ENCODE measurements at places on chromosomes 11 and 22.

DNA sequence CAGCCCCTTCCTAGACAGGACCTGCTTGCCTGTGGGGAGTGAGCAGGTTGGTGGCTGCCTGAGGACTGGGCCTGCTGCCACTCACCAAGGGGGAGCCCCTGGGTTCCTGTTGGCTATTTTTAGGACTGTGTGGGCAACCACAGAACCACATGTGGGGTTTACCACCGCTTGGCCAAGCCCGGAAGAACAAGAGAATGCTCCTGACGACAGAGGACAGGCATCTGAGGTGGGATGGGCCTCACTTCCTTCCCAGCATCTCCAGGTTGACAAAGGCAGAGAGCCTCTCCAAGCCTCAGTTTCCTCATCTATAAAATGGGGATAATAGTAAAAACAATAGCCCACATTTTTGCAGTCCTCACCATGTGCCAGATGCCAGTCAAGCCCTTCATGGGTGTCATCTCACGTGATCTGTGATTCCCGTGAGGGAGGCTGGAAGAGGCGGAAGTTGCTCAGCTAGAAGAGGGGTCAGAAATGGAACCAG, 43.6 kb downstream of the LRRC32 start:
- DNase-seq: peak; percentile 22

DNA sequence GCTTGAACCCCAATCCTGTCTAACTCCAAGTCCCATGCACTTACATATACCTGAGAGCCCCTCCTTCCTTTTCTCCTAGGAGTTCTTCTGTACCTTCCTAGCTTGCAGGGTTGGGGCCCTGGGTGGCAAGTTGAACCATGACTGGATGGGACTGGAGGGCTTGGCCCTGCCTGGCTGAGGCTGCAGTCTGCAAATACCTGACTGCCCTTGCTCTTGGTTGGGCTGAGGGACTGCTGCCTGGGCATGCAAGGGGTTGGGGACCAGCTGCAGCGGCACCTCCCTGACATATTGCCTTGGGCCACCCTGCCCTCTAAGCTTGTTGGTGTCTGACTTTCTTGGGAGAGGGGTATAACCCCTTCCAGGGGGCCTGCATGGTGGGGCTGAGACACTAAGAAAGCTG, 9.8 kb upstream of the SLC39A13 start:
- DNase-seq: no peak

DNA sequence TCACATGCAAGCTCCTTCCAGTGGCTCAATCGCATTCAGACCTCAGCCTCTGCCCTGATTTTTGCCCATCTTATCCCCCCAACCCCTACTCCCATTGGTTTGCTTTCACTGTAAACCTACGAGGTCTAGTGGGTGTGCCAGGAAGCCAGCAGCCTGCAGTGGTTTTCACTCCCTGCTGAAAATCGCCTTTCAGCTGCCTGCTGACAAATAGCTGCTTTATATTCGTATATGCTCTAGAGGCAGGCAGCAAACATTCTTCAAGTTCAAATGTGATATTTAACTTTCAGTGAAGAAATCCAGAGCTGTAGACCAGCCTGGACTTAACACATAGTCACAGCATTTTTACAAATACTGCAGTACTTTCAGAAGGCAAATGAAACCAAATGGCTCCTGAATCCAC, 92.8 kb upstream of the APOA1 start:
- DNase-seq: peak; percentile 4

DNA sequence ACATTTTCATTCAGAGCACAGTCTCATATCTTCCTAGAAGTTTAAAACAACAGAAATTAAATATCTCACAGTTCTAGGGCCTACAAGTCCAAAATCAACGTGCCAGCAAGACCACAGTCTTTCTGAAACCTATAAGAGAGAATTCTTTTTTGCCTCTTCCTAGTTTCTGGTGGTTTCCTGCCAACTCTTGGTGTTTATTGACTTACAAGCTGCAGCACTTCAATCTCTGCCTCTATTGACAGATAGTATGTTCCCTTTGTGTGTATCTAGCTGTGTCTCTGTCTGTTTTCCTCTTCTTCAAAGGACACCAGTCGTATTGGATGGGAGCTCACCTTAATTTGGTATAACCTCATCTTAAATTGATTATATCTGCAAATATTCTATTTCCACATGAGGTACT, 347.5 kb downstream of the DCDC1 start:
- no peak for DNase-seq

DNA sequence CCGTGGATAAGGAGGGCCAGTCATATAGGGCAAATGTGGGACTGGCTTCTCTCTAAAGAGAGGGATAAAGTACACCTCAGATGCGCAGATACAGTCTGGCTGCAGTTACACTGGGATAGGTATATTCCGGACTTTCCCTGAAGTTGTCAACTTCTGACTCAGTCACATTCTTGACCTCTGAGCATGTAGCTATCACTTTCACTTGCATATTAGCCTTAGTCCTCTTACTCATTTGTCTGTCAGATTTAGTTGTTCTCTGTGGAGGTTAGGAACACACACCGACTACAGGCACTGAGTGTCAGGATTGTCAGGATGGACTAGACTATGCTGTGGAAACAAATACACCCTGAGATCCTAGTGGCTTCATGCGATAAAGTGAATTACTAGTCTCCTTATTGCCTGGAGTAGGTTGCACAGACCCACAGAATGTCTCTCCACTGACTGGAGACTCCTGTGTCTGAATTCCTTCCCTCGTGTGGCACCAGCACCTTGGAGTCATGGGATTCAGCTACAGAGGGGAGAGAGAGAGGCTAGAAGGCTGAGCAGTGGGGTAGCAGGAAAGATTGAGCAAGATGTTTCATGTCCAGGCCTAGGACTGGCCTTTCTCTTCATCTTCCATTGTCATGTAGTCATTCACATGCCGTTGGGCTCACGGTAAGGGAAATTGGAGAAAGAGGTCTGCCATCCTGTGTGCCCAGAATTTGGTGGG, 654.3 kb downstream of the NTM start:
- DNase-seq: no peak

DNA sequence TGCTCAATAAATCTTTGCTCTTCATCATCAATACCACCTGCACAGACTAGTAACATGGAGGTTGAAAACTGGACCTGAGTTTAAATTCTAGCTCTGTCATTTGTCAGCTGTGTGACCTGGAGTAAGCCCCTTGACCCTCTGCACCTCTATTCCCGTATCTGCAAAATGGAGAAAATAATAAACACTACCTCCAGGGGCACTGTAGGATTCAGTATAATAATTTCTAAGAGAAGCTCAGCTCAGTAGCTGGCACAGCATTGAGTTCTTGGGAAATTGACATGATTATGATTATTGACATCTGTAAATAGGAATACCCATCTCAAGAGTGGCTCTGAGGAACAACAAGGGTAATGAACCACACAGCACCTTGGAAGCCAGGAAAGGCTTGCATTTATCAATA, 78.4 kb downstream of the MN1 start:
- DNase-seq: no peak

- no peak for DNase-seq
Observed at GRCh38 chr22:26172389-26172990, 3.2 kb downstream of the SEZ6L start.

GRCh38 chr11:2097356-2097997, 41.7 kb downstream of the IGF2 start:
- DNase-seq: no peak

DNA sequence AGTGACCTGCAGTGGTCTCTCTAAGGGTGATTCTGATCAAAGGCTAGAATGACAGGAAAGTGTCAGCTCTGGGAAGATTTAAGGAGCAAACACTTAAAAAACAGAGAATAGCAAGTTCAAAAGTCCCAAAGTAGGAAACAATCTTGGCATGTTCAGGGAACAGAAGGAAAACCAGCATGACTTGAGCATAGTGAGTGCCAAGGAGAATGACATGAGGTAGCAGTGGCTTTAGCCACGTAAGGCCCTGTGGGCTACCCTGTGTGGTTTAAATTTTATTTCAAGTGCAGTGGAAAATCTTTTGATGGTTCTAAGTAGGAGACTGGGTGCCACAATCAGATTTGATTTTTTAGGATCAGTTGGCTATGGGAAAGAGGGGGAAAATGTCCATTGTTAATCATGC, 149.4 kb downstream of the WNT11 start:
- no peak for DNase-seq

DNA sequence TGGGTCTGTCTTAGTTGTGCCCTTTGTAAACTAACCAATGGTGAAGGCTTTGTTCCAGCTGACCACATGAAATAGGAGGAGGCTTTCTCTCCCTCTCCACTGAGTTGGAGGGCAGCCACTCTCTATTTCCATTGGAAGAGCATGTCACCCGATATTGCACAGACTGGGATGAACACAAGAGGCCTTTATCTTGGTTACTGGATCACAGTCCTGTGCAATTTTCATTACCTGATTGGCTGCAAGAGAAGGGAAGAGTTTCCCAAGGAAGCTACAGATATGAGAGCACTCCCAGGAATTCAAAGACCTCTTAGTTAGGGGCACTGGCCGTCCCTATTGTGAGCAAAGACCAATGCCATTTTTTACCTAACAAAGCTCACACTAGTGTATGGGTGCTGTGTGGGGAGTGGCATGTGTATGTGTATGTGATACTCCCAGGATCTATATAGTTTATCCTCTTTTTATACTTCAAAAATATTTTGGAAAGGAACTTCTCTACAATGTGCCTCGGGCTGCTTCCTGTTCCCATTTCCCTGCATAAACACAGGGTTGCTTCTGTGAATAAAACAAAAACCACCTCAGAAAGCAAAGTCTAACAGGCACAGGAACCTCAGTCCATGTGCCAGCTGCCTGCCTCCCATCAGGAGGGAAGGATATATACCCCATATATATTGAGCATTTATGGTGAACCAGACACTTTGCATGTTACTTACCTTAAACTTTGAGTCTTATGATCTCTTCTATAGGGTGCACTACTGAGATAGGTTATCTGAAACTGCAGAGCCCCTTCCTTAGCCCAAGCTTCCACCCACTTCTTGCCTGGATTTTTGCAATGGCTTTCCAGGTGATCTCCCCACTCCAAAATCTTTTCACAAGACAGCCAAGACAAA, 126.5 kb downstream of the RASSF10 start:
- no peak for DNase-seq

DNA sequence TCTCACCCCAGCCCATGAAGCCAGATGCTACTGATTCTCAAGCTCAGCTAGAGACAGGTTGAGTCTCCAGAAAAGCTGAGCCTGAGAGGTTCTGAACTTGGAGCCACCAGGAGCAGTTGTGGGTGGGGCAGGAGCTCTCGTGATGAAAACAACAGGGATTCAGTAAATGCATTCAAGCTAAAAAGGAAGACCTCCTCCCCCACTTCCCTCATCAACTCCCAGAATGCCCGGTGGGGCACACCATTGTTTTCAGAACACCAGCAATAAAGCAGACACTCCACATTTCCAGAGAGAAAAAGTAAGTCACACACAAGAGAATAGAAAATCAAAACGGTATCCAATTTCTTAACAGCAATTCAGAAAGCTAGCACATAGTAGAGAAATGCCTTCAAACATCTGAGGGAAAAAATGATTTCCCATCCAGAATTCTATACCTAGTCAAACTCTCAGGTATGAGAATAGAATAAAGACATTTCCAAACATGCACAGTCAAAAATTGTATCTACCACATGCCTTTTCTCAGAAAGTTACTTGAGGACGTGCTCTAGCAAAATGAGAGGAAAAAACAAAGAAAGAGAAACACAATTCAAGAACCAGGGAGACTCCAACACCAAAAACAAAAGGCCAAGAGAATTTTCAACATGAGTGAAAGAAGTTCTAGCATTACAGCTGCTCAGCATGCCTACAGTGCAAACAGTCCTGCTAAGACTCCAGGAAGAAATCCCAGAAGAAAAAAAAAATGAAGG, 56.8 kb downstream of the CDKN1C start:
- no peak for DNase-seq

DNA sequence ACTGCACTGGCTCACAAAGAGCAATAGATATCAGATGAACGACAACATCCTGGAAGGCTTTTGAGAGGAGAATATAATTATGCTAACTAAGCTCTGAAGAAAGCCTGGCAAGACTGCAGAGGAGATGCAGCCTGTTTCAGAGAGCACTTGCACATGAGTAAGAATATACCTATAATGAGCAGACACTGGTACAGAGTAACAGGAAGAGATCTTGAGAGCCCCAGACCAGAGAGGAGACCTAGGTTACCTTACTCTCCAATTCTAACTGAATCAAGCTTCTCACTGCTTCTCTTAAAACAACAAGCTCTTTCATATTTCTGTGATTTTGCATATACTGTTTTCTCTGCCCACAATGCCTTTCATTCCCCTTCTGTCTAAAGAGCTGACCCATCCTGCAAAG, 66.5 kb downstream of the FAM168A start:
- DNase-seq: no peak
